ENCODE measurements at places on chromosomes 2 and 18.

DNA sequence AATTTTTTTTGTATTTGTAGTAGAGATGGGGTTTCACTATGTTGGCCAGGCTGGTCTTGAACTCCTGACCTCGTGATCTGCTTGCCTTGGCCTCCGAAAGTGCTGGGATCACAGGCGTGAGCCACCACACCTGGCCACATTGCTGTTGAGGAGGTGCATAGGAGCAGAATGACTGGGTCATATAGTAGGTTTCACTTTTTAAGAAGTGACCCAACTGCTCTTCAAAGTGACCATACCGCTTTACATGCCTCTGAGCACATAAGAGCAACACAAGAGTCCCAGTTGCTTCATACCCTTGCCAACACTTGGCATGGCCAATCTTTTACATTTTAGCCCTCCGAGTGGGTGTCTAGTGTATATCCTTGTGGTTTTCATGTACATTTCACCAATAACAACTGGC, 28.9 kb downstream of the RRM2 start:
- DNase-seq, result no peak

GRCh38 chr2:191061381-191061980, 47.5 kb upstream of the STAT1 start:
- DNase-seq, result no peak

DNA sequence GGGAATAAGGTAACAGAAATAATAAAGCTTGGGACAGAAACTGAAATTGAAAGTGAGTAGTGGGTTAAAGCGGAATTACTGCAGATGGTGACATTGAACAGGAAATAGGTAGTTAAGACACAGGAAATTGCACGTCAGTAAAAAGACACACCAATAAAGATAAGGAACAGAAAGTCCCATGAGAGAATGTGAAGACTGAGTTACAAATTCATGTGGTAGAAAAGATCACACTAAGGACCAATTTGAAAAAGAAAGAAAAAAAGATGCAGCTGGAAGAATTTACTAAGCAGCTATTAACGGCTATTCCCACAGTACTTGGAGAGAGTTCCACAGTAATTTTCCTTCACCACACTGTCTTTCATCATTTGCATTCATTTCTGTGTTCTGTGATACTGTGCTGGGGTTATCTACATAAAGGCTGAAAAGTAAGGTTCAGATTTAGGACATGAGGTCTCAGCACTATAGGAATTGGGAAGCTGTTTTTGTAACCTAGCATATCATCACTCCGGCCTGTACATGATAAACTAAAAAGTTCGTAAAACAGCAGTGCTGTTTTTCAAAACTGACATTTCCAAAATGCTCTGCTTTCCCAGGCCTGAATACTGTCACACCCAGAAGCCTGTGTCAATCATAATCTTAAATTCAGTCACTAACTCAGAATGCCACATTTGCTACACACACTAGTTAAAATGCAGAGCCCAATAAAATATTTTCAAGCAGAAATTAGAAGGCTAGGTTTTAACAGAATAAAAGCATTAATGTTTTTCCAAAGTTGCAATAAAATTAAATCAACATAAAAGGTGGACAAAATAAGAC, 42.9 kb downstream of the SRBD1 start:
- no peak for DNase-seq

- DNase-seq, result no peak
These were observed 143.3 kb upstream of the TACR1 start for GRCh38 chr2:75342504-75343175.

DNA sequence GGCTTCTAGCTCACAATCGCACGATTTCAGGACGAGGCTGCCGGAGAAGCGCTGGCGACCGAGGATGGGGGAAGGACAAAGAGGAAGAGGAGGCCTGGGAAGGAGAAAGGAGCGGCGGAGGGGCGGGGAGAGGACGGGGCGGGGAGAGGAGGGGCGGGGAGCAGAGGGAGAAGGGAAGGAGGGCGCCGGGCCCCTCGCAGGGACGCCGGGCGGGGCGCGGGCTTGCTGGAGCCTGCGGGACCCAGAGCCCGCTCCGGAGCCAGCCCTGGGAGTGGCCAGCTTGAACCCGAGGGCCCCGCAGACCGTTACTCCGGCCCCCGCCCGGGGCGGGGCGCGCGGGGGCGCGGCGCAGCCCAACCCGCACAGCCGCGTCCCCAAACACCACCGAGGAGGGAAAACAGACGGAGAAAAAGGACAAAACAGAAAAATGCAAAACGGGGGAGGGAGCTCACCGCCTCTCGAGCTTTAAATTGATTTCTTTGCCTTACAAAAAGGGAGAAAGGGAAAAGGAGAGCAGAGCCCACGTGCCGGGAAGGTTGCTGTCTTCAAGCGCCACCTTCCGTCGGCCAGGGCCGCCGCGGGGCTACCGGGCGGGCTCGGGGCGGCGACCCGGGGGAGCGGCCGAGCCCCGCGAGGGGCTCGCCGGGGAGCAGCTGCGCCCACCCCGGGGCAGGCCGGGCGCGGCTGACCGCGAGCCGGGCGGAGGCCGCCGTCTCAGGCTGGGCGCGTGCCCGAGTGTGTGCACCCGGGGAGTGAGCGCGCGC, 781 bp upstream of the SOX11 start:
- no peak for DNase-seq

- no peak for DNase-seq
These were observed 219.4 kb upstream of the SIX3 start for GRCh38 chr2:44722026-44722625.

DNA sequence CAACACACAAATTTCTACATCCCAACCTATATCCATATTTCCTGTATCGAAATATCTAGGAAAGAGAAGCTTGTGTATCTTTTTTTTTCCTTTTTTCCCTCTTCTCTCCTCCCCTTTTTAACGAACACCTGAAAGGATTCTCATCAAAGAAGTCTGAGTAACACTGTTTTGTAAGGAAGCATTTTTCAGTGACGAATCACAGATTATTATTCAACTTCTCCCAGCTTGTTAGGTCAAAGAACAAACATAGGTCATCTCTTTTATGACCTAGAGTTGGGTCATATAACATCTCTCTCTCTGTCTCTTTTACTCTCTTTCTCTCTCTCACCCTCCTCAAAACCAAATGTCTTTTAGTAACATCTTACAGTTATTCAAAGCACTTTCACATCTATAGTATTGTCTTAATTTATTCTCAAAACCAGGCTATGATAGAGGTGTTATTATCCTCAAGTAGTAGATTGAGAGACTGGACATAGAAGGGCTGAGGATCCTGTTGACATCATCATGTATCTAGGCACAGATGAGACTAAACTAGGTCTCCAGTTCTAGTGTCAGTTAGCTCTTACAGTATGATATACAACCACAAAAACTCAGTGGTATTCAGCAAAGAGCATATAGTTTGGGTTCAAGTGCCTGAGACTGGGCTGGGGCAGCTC, 80.1 kb upstream of the SPOPL start:
- no peak for DNase-seq

GRCh38 chr2:212928681-212929080, 222.7 kb downstream of the IKZF2 start:
- no peak for DNase-seq

- DNase-seq, result no peak
These were observed 17.6 kb downstream of the CDC42EP3 start for GRCh38 chr2:37653805-37654378.

- DNase-seq, result no peak
These were observed 199.2 kb upstream of the NT5C1B start for GRCh38 chr2:18788592-18788991.

GRCh38 chr2:120589771-120590608, 145.7 kb upstream of the GLI2 start:
- no peak for DNase-seq

DNA sequence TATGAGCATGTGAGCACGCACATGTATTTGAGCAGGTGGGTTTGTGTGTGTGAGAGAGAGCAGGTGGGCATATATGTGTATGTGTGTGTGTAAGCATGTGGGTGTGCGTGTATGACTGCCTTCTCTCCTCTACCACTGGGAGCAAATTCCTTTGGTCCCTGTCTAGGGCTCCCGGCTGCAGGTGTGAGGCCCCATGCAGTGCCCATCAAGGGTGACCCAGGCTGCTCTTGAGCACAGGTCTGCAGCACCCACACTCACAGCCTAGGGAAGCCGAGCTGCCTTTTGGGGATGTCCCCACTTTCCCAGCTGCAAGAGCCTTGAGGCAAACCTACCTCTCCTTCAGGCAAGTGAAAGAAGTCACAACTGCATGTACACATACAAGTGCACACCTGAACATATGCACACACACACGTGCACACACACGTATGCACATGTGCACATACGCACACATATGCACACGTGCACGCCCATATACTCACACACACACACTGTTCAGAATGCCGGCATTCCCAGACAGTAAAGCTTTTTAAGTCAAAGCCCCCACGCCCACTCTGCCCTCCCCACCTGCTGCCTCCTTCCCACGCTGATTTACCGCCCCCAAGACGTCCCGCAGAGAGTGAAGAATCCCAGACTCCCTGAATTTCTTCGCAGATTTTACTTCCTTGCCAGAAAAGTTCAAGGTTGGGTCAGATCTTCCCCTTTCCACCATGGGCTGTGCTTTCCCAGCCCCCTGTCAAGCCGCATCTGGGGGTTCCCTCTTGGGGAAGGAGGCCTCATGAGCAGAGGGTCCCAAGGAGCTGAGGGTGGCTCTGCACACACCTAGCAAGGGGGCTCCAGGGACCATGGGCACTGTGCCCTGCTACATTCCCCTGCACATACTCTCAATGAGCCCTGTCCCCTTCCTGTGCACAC, 170.6 kb downstream of the TWIST2 start:
- DNase-seq, result no peak

GRCh38 chr2:38091760-38092159, 15.8 kb upstream of the CYP1B1 start:
- DNase-seq, result no peak

DNA sequence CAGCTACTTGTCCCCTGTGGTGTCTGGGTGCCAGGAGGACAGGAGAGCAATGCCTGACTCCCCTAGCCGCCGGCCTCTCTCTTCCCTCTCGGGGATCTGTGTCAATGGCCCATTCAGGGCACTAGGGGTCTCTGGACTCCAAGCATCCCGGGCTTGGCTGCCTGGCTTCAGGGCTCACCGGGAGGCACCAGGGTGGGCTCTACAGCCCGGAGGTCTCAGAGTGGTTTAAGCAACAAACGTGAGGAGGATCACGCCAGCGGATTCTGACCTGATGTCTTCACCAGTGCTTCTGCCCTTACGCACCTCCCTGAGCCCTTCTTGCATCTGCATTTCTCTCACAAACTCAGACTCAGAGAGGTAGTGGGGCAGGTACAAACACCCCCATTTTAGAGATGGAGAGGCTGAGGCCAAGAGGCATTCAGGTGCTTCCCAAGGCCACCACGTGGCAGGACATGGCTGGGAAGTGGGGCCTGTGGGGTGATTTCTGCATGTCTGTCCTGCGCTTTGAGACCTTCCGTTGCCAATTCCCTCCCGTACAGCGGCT, 243.0 kb downstream of the CELF4 start:
- DNase-seq, result no peak

GRCh38 chr2:240574386-240575100, 6.3 kb downstream of the RNPEPL1 start:
- no peak for DNase-seq

DNA sequence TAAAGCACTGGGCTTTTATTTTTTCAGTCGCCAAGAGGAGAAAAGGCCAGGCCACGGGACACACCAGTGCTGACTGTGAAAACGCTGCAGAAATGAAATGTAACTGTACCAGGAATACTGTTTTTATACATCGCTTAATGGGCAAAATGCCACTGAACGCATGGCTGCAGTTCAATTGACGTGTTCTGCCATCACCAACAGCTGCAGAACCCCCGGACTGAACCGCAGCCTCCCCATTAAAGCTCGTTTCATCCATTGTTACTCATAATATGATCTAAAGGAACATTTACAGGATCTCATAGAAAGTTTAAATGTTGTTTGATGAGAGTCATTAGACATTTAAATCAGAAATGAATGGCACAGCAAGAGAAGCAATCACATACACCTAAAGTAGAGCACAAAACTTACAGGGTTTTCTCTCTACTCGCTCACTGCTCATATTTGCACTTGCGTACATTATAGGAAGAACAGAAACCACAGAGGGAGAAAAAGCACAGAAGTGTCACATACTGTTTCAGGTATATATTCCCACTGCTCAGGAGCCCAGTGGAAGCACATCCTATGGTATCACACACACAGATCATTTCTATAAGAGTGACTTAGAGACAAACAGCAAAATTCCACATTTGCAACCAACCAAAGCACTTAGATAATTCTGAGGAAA, 35.3 kb downstream of the TCF4 start:
- no peak for DNase-seq

GRCh38 chr2:101502095-101502494, 27.2 kb upstream of the RFX8 start:
- DNase-seq, result no peak

- no peak for DNase-seq
These were observed 8.7 kb downstream of the FEZ2 start for GRCh38 chr2:36589230-36589630.

DNA sequence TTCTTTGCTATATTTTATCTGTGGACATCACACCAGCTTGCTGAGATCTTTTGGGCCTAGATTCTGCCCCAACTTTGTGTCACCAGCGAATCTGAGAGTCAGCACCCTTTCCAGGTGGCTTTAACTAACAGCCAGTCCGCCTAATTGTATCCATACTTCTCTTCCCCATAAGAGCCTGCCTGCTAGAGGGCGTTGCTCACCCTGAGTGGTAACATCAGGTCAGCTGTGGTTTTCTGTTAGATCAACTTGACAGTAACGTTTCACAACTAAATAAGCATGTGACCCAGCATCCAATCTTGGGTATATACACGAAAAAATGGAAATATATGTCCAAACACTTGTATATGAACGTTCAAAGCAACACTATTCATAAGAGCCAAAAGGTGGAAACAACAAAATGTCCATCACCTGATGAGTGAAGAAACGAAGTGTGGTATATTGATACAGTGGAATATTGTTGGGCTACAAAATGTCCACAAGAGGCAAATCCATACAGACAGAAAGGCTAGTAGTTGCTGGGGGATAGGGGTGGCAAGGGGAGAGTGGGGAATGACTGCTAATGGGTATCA, 24.9 kb downstream of the EFHD1 start:
- DNase-seq, result no peak

- DNase-seq, result no peak
These were observed 123.7 kb upstream of the SIX3 start for GRCh38 chr2:44817673-44818335.

GRCh38 chr2:177585234-177585863, 192.8 kb downstream of the AGPS start:
- no peak for DNase-seq

DNA sequence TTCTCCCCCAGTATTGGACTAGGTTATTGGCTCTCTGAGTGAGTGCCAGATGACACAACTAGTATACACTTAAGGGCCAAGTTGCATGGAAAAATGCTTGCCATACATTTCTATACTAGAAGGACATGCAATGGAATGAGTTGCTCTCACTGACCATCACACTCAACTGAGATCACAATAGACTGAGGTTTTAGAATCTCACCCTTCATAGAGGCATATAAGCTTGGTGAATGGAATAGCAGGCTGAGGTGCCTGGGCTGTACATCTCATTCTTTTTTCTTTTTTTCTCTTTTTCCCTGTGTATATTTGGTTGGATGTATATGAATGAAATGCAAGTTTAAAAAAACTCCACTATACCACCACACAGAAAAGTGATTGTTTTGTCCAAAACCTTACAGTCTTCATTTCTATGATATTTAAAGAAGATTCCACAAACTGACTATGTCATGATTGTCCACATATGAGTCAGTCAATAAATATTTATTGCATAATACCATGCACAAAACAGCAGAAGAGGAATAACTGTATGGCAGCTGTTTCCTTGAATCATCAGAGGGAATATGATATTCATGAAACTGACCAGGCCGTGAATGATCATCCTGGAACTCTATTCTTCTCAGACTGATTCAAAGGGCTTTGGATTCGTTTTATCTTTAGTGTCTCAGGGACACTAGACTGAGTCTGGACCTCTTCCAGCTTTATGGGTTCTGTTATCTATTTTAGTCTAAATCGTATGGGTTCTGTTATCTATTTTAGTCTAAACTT, 122.6 kb upstream of the STK17B start:
- no peak for DNase-seq
